ENCODE measurements at places on chromosomes 11 and 22. TPM values are rescaled to one million over a fixed set of nuclear protein-coding genes. Genes with fewer than 3 reads are reported as not detected.

The RFPL3 gene
- not detected for total RNA-seq

The ZBTB16 gene
- not detected for total RNA-seq

The ALX4 gene
- total RNA-seq: not detected

DNA sequence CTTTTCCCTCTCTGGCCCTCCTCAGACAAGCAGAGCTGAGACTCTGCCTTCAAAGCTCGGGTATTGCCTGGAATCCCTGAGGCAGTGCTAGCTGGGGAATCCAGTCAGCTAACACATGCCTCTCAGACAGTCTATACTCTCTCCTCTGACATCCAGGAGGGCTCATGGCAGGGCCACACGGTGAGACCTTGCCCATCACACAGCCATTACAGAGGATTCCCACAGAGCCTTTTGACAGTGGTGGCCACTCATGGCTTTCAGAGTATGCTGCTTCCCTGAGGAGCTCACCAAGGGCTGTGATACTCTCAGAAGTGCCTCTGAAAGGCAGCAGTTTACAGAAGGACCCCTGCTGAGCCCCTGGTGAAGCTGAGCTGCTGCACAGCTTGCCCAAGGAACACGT is 165.3 kb downstream of the RRAS2 start:
- no peak for DNase-seq

DNA sequence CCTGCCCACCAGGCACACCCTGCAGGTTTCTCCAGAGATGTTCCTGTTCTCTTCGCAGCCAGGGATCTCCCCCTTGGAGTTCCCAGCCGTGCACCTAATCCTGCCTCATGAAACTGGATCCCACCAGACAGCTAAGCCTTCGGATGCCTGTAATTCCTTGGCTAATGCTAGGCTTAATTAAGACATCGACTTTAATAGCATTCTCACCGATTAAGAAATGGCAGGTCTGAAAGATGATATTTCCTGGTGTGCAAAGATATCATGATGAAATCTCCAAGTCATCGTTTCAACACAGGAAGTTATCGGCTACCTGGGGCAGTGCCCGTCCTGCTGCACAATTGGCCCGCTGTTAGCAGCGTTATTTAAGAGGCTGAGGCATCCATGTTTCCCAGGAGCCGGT is 41.5 kb upstream of the CCND1 start:
- no peak for DNase-seq

GRCh38 chr11:119316016-119316728 is 758 bp downstream of the MCAM start:
- DNase-seq: no peak

DNA sequence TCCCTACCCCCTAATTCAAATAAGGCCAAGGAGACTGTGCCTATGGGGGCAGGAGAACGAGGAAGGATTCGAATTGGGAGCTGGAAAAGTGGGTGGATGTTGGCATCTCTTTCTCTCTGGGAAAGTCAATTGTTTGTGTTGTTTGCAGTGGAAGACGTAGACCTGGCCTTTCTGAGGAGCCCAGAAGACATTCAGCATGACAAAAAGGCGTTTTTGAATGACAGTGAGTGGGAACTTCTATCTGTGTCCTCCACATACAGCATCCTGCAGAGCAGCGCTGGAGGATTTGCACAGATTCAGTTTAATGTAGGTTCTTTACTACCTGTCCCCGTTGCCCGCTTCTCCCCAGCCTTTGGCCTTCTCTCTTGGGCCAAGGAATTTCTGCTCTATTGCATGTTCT is 28.2 kb downstream of the HTR3B start:
- DNase-seq: peak; percentile 49

DNA sequence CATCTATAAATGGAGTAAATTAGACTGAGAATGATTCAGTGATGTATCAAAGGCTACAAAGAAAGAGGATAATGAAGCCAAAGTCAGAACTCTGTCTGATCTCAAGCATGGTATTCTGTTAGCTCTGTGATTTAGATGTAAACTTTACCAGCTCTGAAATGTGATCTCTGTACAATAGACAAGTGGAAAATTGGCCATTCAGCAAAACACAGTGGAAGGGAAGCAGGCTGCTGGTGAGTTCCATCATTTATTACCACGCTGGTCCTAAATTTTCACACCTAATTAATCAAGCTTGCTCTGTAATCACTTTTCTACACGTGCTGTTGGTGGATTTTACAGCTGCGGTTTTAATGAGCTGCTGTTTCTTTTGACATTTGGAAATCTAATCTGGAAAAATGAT is 145.1 kb upstream of the OPCML start:
- no peak for DNase-seq

DNA sequence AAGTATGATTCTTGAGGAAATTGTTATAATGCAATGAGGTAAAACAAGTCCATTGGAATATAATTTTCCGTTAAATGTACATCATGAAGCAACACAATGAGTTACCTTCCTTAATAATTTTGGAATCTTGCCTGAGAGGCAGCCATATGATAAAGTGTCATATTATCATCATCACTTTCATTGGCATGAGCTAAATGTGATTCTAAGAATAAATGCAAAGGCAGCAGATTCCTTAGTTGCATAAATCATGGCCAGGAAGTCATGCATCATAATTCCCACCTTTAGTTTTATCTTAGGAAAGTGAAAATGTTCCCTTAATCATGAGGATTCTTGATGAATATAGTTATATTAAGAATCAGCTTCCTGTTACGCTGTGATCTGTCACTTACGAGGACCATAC is 14.2 kb upstream of the MMP1 start:
- no peak for DNase-seq

GRCh38 chr11:13944911-13945425 is 17.6 kb upstream of the SPON1 start:
- DNase-seq: no peak

GRCh38 chr11:120941000-120941399 is 82.9 kb upstream of the TBCEL start:
- DNase-seq: no peak
